ENCODE measurements at places on chromosomes 6 and 20.

DNA sequence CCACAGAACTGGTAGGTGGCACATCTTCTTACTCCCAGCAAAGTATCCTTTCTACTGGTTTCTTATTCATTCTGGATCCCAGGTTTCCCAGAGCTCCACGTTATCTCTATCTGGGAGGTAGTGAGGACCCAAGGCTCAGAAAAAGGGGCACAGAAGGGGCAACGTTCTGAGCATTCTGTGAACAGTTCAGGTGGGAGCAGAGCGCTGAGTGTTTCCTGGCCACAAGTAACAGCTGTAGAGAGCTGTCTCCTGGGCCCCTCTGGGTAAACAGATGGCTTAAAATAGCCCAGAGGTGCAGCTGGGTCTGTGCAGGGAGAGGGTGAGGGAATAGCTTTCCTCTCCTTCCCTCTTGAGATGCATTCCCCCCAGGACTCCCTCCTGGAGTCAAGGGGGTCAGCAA lies 2.1 kb downstream of the APOBEC2 start:
- DNase-seq: no peak

DNA sequence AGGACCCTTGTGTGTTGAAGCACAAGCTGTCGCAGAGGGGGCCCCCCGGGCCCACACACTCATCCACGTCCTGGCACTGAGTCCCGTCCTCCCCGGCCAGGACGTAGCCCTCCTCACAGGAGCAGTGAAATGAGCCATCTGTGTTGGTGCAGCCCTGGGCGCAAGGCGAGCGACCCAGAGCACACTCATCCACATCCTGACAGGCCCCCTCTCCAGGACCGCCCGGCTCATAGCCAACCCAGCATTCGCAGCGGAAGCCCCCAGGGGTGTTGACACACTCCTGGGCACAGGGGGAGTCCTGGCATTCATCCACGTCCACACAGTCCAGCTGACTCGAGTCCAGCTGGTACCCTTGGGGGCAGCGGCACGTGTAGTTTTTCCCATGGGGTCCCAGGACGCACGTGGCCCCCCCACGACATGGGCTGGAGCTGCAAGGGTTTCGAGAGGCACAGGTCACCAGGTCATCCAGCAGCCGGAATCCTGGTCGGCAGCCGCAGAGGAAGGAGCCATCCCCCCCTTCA lies 1.2 kb downstream of the CD93 start:
- no peak for DNase-seq

DNA sequence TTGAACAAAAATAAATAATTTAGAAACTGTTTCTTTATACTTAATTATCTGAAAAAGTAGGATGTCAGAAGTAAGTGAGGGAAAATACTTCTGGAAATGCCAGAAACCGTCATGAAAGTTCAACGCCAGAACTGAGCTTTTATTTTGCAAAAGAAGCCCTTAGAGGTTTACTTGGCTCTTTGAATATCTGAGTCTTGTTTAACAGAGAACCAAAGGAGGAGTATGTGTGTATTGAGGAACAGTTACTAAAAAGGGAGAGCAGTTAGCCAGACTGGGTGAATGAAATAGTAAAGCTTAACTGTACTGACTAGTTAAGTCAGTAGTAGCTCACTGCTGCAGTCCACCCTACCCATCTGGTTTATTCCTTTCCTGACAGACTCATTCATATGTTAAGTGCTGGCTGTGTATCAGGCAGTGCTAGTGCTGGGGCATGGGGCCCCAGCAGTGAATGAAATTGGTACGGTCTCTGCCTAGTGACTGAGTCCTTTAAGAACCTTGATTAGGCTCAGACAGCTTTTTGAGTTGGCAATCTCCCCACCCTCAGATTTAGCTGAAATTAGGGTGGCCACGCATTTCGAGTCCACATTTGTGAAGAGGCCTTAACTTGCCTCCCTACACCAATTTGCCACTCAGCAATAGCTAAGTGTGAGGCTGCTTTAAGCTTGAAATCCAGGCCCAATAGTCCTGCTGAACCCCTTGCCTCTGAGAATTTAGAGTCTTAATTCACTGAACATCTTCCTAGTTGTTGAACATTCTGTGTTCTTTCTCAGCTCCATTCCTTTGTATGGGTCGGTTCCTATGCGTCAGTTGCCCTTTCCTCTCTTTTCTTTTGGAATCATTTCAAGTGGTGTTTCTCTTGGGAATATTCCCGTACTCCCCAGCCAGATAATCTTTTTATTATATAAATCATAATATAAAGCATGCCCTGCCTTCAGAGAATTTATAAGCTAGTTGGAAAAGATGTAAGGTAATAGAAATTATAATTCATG lies 20.2 kb downstream of the MAP3K4 start:
- DNase-seq: no peak

DNA sequence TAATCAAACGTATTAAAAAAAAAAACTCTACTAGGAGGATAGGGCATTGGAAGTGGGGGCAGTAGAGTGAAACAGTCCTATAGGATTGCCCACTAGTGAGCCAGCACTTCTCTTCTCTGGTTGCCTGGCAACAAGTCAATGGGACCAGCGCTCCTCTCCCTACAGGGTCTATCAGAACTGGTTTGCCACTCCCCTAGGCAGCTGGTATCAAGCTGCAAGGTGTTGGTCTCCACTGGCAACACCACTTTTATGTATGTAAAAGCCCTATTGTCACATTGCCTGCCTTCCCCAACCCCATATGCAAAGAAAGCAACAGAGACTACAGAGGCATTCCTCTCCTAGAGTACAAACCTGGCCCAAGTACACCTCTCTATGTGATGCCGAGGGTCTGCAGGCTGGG lies 166.9 kb upstream of the MCHR2 start:
- no peak for DNase-seq

DNA sequence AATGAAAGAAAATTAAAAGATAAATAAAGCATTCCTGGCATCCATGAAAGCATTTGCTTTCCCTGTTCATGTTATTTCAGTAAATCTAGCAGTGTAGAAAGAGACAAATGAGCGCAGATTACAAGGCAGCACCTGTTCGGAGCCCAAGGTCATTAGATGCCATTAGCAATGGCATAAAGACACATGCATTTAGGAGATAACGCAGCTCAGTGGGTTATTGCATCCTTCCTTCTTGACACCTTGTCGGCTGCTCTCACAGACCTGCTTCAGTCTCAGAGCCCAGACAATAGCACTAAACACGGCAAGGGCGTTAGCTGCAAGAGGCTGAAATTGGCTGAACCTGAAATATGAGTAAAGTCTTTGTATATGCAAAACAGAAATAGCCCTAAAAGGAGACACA lies 140.3 kb downstream of the ATXN1 start:
- DNase-seq: no peak

DNA sequence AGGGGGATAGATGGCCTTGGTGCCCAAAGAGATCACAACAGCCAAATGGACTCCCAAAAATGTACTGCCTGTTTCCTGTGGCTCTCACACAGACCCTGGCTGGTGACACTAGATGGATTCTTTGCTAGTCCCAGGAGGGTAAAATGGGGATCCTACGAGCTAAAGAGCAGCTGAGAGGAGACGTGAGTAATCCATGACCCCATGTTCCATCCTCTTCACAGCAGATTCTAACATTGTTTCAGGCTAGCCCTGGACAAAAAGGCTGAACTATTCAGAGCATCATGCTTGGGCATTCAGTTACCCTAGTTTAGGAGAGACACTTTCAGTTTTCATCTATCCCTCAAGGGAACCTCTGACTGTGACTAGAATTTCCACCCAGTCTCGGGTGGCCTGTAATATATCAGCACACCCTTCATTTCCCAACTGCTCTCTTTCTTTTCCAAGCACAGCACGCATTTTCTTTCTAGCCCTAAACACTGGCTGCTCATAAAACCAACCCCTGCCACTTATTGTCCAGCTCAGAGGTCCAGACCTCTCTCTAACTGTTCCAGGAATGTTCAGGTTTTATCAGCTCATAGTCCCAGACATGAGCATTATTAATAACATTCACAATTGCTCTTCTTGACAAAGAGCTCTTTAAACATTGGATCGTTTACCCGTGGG lies 48.5 kb downstream of the SLC22A1 start:
- no peak for DNase-seq

- no peak for DNase-seq
Measured at GRCh38 chr20:62119591-62120364, 2.5 kb upstream of the LSM14B start.

- DNase-seq: no peak
Measured at GRCh38 chr6:7154341-7155139, 46.8 kb downstream of the RREB1 start.

DNA sequence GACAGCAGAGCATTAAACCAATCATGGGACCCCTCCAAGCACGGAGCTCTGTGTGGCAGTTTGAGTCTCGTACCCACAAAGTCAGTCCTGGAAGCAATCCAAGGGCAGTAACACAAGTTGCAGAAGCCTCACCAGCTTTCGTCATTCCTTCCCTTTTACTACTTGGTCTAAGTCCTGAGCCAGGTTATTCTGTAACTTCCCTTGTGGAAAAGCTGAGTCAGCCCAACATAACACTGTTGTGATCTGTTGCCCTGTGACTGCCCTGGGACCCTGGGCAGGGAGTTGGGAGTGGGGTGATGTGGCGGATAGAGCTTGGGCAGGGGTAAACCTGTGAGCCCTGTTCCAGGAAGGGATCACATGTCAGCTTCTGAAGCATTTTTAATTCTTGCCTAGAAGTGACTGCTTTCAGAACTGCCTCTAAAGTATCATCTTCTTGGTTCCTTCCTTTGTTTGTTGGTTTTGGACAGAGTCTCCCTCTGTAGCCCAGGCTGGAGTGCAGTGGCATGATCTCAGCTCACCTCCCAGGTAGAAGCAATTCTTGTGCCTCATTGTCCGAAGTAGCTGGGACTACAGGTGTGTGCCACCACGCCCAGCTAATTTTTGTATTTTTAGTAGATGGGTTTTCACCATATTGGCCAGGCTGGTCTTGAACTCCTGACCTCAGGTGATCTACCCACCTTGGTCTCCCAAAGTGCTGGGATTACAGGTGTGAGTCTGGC lies 183.7 kb upstream of the JAG1 start:
- DNase-seq: no peak

DNA sequence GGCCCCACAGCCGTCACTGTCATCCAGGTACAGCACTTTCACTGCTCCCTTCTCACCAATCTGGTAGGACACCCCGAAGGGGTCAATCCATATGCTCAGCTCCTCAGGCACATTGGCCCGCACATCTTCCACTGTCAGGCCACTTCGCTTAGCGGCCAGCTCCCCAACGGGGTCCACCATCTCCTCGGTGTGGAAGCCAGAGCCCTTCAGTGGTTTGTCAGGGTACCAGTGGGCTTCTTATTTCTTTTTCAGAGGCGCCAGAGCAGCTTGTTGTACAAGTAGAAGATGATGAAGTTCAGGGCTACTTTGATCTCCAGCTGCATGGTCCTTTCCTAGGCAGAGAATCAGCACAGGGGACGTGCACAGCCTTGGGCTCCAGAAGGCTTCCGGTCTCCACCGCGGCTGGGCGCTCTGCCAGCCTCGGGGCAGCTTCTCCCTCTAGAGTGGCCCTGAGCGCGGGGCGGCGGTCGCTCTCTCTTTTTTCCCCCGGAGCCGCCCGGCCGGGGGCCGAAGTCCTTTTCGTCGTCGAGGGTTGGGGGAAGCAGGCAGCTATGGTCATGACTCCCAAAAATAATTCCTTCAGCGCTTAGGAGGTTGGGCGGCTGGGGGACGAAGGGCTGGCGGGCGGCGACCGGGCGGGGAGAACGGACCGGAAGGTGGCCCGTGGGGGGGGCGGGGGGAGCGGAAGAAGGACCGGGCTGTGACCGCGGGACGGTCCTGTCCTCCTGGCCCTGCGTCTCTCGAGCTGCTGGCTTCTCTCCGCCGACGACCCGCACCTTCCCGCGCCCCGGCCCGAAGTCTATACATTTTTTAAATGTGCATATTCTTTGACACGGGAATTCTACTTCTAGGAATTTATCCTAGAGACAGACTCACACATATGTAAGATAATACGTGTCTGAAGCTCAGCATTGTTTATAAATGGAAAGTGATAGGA lies 6.5 kb upstream of the ZSCAN9 start:
- no peak for DNase-seq

DNA sequence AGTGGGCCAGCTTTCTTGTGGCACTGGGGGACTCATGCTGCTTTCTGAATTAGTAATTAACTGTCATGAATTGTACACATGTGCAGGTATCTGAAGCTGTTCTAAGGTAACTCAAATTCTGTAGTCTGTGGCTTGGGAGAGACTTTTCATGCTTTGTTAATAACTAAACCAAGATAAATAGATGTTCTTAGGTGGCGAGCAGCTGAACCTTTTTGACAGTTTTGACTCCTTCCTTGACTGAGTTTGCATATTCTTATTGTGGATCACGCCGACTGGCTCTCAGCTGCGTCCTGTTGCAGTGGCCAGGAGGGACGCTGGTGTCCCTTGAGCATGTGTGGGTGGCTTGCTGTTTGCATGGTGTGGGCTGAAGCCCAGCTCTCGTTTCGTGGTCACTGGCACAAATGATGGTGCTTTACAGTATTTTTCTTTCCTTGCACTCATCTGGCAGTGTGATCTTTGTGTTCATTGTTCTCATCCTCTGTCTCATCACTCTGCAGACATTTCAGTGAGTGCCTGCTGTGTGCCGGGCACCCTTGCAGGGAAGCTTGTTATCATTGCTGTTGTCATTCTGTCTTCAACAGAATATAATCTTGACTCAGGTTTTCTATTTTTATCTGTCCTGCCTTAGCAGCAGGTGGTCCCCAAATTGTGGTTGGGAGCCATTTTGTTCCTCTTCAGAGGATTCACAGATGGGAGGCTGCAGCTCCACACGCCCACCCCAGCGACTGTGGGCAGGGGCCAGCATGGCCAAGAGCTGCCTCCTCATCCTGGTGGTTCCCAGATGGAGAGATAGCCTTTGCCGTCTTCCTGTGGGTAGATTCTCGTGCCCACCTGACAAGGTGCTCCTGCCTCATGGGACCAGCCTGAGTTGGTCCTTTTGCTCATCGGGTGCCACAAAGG lies 39.6 kb downstream of the DUSP22 start:
- DNase-seq: no peak

DNA sequence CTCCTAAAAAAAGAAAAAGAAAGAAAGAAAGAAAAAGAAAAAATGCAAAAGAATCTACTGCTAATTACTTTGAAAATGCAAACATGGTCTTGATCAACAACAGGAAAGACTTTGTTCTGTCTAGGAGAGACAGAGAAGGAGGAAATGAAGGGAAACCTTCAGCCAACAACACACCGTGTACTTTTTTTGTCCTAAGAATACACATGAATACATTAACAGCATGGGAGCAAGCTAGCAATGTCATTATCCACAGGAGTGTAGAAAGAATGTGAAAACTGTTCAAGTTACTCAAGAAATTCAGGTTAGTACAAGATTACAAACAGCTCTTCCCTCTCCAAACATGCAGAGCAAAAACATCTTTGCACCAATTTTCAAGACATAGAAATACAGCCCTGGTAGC lies 326.3 kb downstream of the UBE3D start:
- no peak for DNase-seq

GRCh38 chr6:166156942-166157341 lies 10.7 kb downstream of the TBXT start:
- no peak for DNase-seq

- no peak for DNase-seq
Measured at GRCh38 chr20:52275181-52275691, 83.7 kb upstream of the ZFP64 start.

GRCh38 chr6:126117251-126117650 lies 130.9 kb downstream of the TRMT11 start:
- DNase-seq: no peak

- DNase-seq: no peak
Measured at GRCh38 chr6:169577974-169578373, 123.9 kb downstream of the WDR27 start.

GRCh38 chr6:139882977-139883728 lies 508.7 kb upstream of the CITED2 start:
- no peak for DNase-seq

All from activated T-cell treated with anti-CD3 and anti-CD28 coated beads for 1 hour (primary cell).